ENCODE measurements at places on chromosomes 7 and 10.
A peak's percentile ranks its signal among the peaks of the same experiment; 100 is the strongest.

DNA sequence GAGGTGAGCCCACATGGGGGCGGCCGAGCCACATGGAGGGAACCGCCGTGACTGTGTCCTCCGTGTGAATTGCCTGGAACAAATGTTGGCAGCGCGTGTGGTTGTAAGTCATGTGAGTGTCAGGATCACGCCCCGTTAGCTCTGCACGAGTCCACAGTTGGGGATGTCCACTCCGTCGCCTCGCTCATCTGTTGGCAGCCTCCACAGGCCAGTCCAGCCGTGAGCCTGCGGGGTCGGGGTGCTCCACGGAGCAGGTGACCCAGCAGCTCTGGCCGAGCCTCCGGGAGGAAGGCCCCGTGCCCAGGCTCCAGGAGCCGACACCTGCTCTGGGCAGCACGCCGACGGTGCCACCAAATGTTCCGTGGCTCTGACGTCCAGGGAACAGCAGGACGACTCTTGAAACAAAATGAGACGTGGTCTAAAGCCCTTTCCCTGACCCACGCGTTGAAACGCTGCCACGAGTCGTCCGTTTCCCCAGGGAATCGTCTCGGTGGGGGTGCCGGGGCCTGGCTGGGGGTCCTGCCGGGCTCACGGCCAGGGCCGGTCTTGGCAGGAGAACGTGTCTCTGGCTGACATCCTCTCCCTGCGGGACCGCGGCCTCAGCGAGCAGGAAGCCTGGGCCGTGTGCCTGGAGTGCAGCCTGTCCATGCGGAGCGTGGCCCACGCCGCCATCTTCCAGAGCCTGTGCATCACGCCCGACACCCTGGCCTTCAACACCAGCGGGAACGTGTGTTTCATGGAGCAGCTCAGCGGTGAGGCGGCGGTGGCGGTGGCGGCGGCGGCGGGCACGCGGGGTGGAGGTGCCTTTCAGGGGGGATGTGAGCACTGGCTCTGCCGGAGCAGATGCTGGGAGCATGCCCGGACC is 7.0 kb downstream of the KNDC1 start:
- no peak for DNase-seq

DNA sequence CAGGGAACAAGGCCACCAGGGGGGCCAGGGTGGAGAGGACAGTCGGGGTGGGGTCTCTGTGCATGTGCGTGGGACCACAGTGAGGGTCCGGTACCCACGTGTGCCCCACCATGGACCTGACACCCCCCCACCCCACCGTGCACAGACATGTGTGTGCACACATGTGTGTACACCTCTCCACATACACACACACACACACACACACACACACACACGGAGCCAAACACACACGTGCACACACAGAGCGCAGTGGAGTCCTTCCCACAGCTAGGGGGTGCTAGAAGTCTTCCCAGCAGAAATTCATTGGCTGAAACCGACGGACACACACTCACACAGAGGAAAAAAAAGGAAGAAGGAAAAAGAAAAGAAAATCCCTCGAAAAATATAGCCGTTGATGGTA is 42.8 kb upstream of the GNA12 start:
- DNase-seq: peak; percentile 69

- DNase-seq: no peak
These were observed 486.3 kb upstream of the PCDH15 start for GRCh38 chr10:55287346-55287745.

GRCh38 chr7:13702251-13702650 is 287.2 kb downstream of the ETV1 start:
- no peak for DNase-seq

DNA sequence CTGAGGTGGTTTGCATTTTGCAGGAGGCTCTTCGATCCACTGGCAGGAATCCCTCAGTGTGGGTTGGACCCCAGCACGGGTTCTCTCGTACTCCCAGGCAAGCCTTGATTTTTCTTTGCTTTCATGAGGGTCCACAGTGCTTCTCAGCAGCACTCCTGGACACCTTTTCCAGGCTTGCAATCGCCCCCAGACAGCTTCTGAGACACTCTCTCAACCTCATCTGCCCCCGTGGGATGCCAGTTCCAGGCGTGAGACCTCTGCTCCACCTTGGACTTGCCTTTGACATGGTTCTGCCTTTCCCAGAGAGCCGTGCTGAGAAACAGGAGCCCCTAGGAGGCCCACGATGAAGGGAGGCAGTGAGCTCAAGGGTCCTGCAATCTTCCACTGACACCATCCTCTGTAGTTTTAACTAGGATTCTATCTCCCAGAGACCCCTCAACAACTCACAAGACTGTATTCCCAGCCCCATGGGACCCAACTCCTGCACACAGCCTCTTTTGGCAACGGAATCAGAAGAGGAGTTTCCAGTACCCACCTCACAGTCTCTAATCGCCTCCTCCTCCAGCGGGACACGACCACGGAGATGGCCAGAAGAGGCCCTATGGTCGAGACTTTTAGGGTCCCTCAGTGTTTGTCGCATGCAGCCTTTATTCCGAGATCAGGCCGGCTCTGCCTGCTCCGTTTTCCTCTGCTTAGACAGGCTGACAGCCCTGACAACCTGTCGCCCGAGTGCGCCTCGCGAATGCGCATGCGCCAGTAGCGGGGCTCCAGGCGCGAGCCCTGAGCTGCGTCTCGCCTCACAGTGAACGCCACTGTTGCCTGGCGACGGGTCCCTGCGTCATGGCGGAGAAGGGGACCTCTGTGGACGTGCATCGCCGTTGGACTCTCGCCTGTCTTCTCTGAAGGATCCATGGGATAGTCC is 26.0 kb upstream of the ZNF273 start:
- DNase-seq: peak; percentile 67

- DNase-seq: no peak
These were observed 75.1 kb upstream of the KIAA1217 start for GRCh38 chr10:24133835-24134234.

GRCh38 chr10:131777921-131778320 is 122.9 kb upstream of the PPP2R2D start:
- no peak for DNase-seq

GRCh38 chr7:115289971-115290370 is 368.1 kb downstream of the MDFIC start:
- no peak for DNase-seq

DNA sequence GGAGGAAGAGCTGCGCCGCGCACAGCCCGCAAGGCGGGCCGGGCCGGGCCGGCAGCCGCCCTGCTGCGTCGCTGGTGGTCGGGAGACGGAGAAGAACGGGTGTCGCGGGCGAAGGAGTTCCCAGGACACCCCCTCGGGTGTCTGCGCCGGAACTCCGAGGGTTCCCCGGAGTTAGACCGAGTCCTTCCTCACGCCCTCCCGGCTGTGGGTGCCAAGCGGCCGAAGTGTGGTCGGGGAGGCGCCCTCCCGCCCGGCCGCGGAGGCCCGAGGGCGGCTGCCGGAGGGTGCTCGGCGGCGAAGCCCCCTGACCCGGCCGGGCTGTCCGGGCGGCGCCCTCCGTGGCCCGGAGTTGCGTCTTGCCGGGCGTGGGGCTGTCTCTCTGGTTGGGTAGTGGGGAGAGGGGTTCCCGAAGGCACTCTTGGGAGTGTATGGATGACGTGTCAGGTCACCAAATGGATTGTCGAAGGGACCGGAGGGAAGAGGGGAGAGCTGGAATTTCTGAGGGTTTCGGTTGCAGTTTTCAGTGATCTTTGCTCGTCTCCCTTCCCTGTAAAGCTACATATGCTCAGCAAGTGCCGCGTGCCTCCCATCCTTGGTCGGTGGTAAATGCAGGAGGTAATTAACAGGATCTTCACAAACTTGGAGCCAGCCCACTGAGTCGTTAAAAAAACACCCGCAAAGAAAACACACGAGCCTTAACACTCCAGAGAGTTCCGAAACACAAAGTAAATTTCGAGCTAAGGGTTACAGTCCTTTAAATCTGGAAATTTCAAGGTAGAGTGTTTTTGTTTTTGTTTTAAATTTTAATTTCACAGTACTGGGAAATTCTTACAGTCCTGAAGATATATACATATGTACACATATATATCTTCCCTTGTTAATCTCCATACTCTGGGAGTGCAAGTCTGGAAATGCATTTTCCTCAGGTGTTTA is 871 bp downstream of the ST7 start:
- peak; percentile 22 for DNase-seq

DNA sequence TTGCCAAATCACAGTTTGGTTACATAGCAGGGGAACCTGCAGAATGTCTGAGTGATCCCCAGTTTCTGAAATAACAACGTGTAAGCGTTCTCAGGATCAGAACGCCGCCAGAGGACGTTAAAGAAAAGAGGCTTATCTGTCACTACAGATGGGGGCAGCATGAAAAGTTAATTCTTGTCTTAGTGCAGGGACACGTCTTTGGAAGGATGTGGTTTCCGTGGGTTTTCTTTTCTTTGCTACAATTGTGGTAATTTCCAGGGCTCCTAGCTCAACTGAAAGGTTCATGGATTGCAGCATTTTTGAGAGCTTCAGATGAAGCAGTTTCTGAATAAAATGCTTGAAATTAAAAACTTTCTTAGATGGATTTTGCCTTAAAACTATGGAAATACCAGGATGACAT is 106.6 kb downstream of the PRKCQ start:
- DNase-seq: peak; percentile 77

- DNase-seq: no peak
These were observed 293.8 kb upstream of the NFE2L3 start for GRCh38 chr7:25858200-25858524.

DNA sequence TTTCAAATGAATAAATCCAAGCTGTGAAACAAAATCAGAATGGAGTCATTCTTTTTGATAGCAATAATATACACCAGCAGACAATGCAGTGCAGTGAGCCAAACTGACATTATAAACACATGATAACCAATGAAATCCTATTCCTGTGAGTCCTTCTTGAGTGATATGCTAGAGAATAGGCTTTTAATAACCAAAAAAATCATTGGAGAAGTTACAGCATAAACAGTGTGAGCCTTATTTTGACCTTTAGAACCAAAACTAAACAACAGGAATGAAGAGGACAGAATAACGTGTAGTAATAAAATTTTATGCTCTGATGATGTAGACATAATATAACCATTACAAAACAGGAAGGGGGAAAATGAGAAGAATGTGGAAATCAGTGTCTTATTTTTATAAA is 8.7 kb downstream of the HUS1 start:
- no peak for DNase-seq

DNA sequence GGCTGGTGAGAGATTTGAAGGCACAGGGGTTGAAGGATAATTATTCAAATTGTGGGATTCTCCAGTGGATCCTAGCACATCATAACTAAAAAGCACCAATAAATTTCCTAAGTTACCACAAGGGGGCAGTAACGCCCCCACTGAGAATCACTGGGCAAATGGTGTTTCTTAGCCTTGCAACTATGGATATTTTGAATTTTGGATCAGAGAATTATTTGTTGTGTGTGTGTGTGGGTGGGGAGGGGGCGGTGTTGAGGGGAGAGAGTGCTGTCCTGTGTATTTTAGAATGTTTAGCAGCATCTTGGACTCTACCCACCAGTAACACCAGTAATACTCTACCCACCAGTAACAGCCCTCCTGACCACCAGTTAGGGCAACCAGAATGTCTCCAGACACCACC is 63.3 kb upstream of the PRKG1 start:
- peak; percentile 33 for DNase-seq

- DNase-seq: no peak
These were observed 127.1 kb downstream of the GLRX3 start for GRCh38 chr10:130263289-130263688.

DNA sequence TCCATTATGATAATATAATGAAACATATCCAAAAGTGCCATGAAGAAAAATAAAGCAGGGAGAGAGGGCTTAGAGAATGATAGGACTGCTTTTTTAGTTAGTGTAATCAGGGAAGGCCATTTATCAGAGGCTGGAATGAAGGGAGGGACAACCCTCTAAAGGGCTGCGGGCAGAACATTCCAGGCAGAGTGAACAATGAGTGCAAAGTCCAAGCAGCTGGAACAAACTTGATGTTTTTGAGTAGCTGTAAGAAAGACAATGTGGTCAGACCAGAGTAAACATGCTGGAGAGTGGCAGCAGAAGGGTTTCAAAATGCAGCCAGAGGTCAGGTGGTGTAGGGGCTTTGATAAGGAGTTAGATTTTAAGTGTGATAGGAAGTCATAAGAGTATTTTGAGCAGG is 65.6 kb upstream of the CCDC6 start:
- DNase-seq: no peak

DNA sequence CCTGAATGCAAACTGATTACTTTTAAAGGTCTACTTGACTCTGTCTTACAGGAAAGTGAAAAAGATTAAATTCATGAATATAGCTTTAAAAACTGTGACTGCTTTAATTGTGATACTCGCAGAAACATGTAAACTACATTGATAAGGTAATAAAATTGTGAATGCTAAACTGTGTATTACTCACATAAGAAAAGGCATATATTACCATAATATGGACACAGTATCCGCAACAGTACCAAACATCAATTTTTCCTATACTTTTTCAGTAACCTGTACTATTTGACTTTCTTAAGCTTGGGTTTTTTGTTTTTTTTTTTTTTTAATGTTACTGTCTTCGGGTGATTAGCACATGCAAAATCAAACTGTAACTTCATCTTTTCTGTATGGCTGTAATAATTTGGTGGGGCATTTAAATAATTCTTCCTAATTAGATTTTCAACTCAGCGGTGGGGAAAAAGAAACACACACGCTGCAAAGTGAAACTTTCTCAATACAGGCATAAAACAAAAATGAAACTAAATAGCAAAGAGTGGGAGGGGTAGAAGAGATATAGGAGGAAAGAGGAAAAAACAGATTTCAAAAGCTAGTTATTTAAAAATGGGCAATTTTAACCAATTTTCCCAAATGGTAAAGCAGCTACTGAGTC is 23.2 kb downstream of the NT5C3A start:
- peak; percentile 26 for DNase-seq

DNA sequence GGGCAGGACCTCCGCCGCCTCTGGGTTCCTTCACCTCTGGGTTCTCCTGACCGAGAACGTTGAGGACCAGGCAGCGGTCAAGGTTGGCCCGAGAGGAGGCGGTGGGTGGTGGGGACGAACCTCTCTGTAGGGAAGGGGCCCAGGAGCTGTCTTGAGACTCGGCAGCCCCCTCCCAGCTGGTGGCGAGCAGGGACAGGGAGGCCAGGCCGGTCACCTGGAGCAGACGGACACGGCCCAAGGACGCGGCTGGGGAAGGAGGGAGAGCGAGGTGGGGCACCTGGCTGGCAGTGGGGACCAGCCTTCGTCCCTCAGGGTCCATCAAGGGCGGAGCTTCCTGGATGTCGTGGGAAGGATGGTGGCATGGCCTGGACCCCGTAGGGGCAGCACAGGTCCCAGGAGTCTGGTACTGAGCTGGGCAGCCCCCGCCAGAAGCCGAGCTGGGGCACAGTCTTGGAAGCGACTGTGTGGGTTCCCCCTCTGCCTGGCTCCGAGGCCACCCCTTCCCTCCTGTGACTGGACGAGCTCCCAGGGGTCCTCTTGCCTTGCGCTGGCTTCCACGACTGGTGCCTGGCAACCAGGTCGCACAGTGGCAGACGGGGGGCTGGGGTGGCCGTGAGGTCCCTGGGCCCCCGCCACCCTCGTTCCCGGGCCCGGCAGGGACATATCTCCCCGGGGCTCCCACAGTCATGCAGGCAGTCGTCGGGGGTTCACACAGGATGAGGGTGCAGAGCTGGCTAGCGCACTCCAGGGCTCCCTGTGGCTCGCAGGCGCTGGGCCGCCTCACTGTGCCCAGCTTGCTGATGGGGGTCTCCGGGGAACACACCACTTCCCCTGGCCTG is 89.9 kb downstream of the DNAJB6 start:
- no peak for DNase-seq

- DNase-seq: no peak
These were observed 13.9 kb upstream of the PSAP start for GRCh38 chr10:71864911-71865361.

Measured in CD4-positive, alpha-beta T cell treated with Interleukin-2 at 100 ng/mL for 4 hours (primary cell).